Activated CD4-positive, CD25-positive, alpha-beta regulatory T cell treated with anti-CD3 and anti-CD28 coated beads, Interleukin-2, amount 50 U/mL, for 72 hours (primary cell): ENCODE measurements at places on chromosomes 1 and 21.

GRCh38 chr1:27402349-27402754, 9.9 kb downstream of the GPR3 start:
- no peak for DNase-seq

GRCh38 chr1:19597496-19598309, 46.4 kb upstream of the NBL1 start:
- DNase-seq = no peak

GRCh38 chr1:29602203-29602602, 365.9 kb downstream of the PTPRU start:
- DNase-seq = no peak

- DNase-seq = no peak
These were observed 4.8 kb upstream of the KCNAB2 start for GRCh38 chr1:6040861-6041415.

- no peak for DNase-seq
These were observed 8.3 kb downstream of the LIN28A start for GRCh38 chr1:26418865-26419349.

DNA sequence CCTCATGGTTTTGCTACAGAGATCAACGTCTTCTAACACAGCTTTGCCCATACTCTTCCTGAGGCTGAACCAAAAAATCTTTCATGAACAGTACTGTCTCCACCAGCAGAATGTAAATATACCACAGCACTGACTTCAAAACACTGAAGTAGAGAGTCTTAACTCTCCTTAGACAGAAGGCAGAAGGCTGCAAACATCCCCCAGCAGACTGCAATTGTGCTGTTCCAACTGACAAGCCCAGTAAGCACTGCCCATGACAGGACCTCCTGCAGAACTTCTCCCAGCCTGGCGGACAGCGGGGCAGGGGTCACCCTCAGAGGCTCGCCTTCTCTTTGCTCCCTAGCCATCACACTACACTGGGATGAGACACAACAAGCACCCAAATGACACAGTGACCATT, 218.7 kb downstream of the RERE start:
- no peak for DNase-seq

- no peak for DNase-seq
These were observed 197.3 kb downstream of the MATN1 start for GRCh38 chr1:30525971-30526651.

GRCh38 chr1:154729577-154729976, 121.6 kb upstream of the ADAR start:
- DNase-seq = no peak

GRCh38 chr1:67552336-67552759, 122.1 kb upstream of the SERBP1 start:
- DNase-seq = no peak
